Stimulated activated naive CD4-positive, alpha-beta T cell treated with Interleukin-2 at 50 U/mL for 16 hours (primary cell): ENCODE measurements at places on chromosomes 1 and 21.

DNA sequence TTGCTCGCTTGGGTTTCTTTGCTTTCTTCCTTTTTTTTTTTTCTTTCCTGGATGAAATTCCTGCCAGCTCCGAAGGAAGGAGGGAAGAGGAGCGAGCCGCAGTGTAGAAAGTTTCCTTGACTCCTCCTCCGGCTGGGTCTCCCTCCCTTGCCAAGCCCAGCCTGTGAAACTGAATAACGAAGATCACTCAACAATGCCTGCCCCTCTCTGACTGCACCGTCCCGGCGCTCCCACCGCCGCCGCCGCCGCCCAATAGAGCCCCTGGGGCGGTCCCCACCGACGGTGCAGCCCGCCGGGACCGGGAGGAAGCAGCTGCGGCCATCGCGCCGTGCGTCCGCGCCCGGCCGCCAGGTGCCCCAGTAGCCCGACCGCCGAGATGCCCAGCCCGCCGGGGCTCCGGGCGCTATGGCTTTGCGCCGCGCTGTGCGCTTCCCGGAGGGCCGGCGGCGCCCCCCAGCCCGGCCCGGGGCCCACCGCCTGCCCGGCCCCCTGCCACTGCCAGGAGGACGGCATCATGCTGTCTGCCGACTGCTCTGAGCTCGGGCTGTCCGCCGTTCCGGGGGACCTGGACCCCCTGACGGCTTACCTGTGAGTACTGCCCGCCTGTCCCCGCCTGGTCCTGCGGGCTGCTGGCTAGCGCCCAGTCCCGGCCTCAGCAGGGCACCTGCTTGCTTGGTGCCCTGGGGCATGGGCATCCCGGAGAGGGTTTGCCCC, at the start of gene LGR6:
TSS of gene LGR6 (plus strand) at position 186 of the 714 bp plus-strand sequence. CDS start at position 377, 191 bp downstream.
- DNase-seq: no peak

DNA sequence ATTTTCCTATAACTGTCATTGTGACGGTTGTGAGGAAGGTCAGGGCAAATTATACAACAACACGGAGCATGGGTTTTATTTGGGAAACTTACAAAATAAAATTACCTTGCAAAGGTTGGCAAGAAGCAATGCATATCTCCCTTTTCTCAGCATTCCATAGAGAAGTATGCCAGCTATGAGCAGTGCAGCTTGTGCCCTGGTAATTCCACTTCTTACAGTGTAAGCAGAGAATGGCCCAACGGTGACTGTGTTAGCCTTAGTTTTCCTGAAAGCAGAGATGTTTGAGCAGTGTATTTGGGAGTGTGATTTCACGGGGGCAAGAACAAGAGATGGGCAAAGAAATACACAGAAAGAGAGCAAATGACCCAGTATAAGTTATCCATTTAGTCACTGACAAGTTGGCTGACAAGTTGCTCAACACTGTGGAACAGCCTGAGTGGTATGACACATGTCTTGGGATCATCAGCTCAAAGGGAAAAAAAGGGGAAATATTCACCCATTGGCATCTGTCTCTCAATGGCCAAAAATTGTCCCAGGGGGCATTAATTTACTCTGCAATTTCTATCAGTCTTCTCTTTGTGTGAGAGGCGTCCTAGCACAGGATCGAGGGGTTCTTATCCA, 210.9 kb upstream of the NRIP1 start:
- no peak for DNase-seq

DNA sequence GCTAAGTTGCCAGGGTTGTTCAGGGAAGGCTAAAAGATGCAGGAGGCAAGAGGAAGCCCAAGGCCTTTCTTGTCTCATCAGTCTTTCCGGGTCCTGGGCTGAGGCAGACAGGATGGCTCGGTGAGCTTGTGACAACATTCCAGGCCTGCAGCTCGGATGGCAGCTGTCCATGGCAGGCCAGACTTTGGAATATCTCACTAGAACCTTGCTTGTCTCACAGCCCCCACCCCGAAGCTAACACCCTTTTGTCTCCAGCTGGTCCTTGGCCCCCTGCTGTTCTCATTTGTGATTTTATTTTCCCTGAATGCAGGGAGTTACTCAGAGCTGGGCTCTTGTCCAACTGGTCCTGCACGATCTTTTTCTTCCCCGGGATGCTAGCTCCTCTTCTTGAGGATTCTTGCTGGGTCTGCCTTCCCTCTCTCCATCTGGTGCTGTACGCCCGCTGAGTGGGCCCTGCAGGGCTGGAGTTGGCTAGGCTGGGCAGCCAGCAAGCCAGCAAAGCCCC, 477.2 kb upstream of the CAMK1G start:
- DNase-seq: no peak

DNA sequence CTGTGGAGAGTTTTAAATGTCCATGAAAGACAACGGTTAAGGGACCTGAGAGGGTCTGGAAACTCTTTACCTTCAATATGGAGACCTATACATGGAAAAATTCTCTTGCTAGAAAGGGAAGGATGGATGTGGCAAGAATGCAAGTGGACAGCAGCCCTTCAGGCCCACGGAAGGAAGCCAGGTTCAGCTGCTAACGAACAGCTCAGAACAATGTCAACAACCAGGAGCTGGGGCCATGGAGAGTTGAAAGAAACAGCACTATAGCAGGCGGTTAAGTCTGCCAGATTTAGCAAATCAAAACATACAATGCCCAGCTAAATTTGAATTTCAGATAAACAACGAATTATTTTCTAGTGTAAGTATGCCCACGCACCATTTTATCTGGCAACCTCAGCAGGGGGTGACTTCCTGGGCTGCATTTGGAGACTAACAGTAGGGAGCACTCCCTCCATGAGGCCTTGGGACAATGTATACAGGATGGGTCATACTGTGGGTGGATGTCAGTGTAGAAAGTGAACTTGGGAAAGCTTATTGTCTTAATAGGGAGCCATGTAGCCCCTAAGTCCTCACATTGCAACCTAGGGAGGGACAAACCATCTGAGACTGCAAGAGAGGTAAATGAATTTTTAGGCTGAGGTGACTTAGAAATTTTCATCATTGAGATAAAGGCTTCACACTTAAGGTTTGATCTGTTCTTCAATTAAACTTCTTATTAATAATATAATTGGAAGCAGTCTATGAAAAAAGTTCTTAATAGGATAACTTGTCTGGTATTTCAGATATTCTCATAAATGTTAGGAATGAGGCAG, 7.8 kb upstream of the H3-3A start:
- DNase-seq: no peak

DNA sequence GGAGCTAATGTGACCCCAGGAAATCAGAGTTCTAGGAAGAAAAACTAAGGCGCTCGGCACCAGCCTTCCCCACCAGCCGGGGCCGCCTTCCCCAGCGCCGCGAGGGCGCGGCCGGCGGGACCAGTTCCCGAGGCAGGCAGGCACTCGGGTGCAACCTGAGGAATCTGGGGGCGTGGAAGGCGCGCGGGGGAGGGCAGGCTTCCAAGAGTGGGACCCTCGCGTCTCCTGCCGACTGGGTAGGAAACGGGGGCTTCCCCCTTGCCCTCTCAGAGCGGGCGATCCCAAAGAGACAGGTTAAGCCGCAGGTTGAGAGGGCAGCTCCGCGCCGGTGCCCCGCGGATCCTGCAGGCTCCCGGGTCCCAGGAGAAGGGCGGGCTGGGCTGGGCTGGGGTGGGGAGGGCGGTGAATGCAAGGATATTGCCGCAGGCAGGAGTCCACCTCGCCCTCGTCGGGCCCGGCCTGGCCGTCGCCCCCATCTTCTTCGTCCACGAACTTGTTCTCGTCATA, 431 bp downstream of the ARPC5 start:
- DNase-seq: no peak
